ENCODE measurements at places on chromosomes 4 and X. TPM values are rescaled to one million over a fixed set of nuclear protein-coding genes. Genes with fewer than 3 reads are reported as not detected.

DNA sequence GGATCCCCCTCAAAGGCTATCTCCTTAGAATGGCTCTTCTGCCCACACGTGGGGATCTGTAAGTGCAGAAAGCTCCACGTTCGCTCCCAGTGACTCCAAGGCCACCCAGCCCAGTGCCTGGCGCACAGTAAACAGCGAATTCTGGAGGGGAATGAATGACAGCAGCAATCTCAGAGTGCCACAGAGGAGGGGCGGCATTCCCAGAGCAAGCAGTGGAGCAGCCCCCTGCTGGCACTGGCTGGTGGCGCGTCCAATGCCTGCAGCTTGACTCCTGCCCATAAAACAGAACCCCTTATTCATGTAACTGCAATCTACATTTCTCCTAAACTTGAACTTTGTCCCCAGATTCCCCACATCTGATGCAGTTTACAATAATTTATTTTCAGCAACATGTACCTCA is 6.9 kb upstream of the HELT start:
- H3K36me3 ChIP-seq, result no peaks in the 10 kb centered on the region
- H3K4me3 ChIP-seq, result no peak overlapping the region
- H3K4me1 ChIP-seq, result peaks cover 8% of the 10 kb centered on the region
- H3K27ac ChIP-seq, result no peak overlapping the region
- no peak for DNase-seq
- peaks cover 75% of the 10 kb centered on the region for H3K27me3 ChIP-seq

The FGFR3 gene
- 0.14 TPM for total RNA-seq

DNA sequence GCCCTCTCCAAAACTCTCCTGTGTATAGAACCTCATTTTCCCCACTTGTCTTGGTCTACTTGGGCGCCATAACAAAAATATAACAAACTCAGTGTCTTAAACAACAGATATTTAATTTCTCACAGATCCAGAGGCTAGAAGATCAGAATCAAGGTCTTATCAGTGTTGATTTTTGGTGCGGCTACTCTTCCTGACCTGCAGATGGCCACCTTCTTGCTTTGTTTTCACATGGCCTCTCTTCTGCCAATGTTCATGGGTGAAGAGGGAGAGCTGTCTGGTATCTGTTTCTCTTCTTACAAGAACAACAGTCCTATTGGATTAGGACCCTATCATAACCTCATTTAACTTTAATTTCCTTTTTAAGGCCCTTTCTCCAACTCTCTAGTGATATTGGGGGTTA is 177.3 kb downstream of the PABPC4L start:
- no peaks in the 10 kb centered on the region for H3K27me3 ChIP-seq
- no peak overlapping the region for H3K4me3 ChIP-seq
- H3K4me1 ChIP-seq, result no peaks in the 10 kb centered on the region

The USP17L20 gene
- total RNA-seq, result not detected

The CORIN gene
- 0.39 TPM for total RNA-seq

DNA sequence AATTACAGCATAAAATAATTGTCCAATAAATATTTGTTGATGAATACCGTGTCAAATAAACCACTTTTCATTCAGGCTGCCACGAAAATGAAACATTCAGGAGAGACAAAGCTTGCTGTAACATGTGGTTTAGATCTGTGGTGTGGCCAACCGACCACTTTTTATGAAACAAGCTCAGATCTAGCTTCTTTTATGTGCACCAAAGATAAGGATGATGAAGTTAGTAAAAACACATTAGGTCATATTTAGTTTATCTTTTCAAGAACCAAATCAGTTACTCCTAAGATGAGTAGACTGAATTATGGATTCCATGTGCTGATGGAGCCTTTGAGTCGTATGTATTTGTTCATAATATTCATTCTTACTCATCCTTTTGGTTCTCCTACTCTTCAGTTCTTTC is 35.8 kb downstream of the STOX2 start:
- no peaks in the 10 kb centered on the region for H3K36me3 ChIP-seq
- H3K27ac ChIP-seq, result no peak overlapping the region
- no peak overlapping the region for H3K4me3 ChIP-seq
- no peak for DNase-seq
- H3K4me1 ChIP-seq, result no peaks in the 10 kb centered on the region
- H3K27me3 ChIP-seq, result peaks cover 15% of the 10 kb centered on the region

DNA sequence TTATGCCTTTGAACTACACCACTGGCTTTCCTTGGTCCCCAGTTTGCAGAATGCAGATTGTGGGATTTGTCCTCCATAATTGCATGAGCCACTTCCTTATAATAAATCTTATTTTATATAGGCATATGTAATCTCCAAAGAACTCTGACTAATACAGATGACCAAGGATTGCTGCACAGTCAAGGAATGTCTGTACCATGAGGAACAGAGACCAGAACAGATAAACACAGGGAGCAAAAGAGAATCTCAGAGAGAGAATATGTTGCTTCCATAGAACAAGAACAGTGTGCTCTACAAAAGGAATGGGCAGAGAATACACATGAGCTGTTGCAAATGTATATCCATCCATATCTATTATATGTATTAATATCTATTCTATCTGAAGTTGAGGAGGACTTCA is 111.1 kb downstream of the ADRA2C start:
- DNase-seq, result no peak
- peaks cover 55% of the 10 kb centered on the region for H3K27me3 ChIP-seq

- H3K4me1 ChIP-seq, result no peaks in the 10 kb centered on the region
- H3K27ac ChIP-seq, result no peak overlapping the region
- H3K27me3 ChIP-seq, result no peaks in the 10 kb centered on the region
- DNase-seq, result no peak
- no peaks in the 10 kb centered on the region for H3K36me3 ChIP-seq
Measured at GRCh38 chr4:157808796-157809383, 363.9 kb downstream of the GASK1B start.

The FUNDC1 gene
- total RNA-seq, result 12.6 TPM

DNA sequence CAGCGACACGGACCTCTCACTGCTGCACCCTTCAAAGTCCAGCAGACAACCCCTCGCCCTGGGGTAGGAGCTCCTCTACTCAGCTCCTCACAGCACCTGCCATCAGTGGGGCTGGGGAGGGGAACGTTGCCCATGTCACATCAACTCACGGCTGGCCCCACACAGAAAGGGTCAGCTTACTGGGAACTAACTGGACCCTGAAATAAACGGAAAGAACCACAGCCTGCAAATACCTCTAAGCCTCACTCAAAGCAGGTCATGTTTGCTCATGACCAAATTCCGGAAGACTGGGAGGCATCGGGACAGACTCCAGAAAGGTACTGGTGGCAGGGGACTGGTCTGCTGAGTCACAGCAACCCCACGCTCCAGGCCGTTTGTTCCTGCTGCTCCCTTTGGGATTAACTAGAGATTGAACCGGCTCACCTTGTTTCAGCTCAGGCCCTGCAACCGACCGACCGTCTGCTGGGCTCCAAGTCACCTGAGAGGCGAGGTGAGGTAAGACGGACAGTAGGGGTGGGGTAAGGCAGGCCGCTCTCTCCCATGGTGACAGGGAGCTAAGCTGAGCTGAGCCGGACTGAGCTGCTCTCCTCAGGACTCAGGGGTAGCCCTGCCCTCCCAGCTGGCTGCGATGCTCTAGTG is 5.6 kb downstream of the G6PD start:
- no peaks in the 10 kb centered on the region for H3K27me3 ChIP-seq
- no peak for DNase-seq
- H3K4me3 ChIP-seq, result no peak overlapping the region
- peaks cover 1% of the 10 kb centered on the region for H3K36me3 ChIP-seq
- peak overlapping the region; percentile 42 for H3K27ac ChIP-seq

GRCh38 chr4:110449947-110450346 is 26.0 kb upstream of the ENPEP start:
- peaks cover 4% of the 10 kb centered on the region for H3K27me3 ChIP-seq
- H3K27ac ChIP-seq, result no peak overlapping the region
- H3K4me1 ChIP-seq, result no peaks in the 10 kb centered on the region
- no peaks in the 10 kb centered on the region for H3K36me3 ChIP-seq
- no peak for DNase-seq
- H3K4me3 ChIP-seq, result no peak overlapping the region

GRCh38 chrX:10591363-10592335 is 28.7 kb downstream of the MID1 start:
- H3K36me3 ChIP-seq, result no peaks in the 10 kb centered on the region
- no peak overlapping the region for H3K4me3 ChIP-seq
- H3K4me1 ChIP-seq, result no peaks in the 10 kb centered on the region
- H3K27ac ChIP-seq, result no peak overlapping the region

DNA sequence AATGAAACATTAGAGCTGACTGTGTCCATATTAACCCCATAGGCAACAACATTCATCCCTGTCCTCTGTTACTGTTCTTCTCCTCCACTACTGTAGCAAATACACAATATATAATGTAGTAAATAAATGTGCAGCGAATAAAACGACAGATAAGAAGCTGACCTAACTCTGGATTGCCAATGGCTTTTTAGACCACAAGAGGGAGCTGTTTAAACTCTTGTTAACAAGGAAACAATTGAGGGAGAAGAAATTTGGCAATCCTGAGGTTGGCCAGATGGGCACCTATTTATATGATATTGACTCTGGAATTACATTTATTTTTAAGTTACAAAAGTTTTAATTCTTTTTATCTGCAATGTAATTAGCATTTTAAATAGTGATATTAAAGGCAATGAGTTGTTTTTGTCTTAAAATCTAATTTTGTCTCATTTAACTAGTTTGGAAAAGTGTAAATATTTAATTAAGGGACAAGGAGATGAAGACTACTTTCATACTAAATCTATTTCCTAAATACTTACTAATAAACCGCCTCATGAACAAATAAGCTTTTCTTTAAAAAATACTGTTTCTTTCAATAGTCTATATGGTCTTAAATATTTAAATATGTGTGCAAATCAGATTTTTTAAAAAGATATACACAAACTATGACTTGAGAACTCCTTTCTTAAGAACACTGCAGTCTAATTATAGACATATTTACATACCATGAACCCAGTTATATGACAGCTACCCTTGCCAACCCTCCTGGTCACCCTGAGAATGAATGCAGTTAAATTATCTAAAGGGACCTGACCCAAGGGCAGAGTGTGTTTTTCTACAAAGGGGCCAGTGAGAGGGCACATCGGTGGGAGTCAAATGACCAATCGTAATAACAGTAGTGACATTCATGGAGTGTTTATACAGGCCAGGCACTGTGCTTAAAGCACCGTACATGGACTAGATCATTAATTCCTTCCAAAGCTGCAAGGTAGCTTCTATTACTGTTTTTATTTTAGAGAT is 52.9 kb upstream of the HPF1 start:
- no peak overlapping the region for H3K4me3 ChIP-seq
- H3K4me1 ChIP-seq, result no peaks in the 10 kb centered on the region
- H3K27me3 ChIP-seq, result peaks cover 3% of the 10 kb centered on the region
- H3K27ac ChIP-seq, result no peak overlapping the region
- H3K36me3 ChIP-seq, result no peaks in the 10 kb centered on the region
- DNase-seq, result no peak

- H3K36me3 ChIP-seq, result no peaks in the 10 kb centered on the region
- DNase-seq, result no peak
- no peak overlapping the region for H3K4me3 ChIP-seq
- no peak overlapping the region for H3K27ac ChIP-seq
- H3K27me3 ChIP-seq, result no peaks in the 10 kb centered on the region
Measured at GRCh38 chr4:161702287-161702686, 461.5 kb downstream of the FSTL5 start.

GRCh38 chr4:24195991-24196736 is 306.3 kb upstream of the PPARGC1A start:
- H3K4me1 ChIP-seq, result no peaks in the 10 kb centered on the region
- no peak overlapping the region for H3K4me3 ChIP-seq
- H3K27ac ChIP-seq, result no peak overlapping the region
- DNase-seq, result no peak
- no peaks in the 10 kb centered on the region for H3K36me3 ChIP-seq

DNA sequence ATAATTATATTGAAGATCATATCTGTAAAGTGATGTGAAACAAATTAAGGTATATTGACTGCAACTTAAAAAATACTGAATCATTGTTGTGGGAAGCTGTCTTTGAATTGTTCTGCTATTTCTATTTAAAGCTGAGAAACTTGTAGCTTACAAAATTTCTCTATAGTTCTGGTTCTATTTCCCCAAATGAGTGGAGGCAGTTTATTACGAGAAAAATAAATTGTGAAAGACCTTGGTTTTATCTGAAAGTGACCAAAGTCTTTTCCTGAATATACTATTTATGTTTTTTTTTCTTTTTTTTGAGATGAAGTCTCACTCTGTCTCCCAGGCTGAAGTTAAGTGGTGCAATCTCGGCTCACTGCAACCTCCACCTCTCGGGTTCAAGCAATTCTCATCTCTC is 165.4 kb downstream of the SH3BGRL start:
- H3K36me3 ChIP-seq, result no peaks in the 10 kb centered on the region
- H3K27ac ChIP-seq, result no peak overlapping the region
- no peak overlapping the region for H3K4me3 ChIP-seq
- no peaks in the 10 kb centered on the region for H3K4me1 ChIP-seq
- H3K27me3 ChIP-seq, result no peaks in the 10 kb centered on the region

GRCh38 chr4:109011241-109012026 is 248.6 kb upstream of the ETNPPL start:
- no peaks in the 10 kb centered on the region for H3K36me3 ChIP-seq
- no peaks in the 10 kb centered on the region for H3K4me1 ChIP-seq
- DNase-seq, result no peak
- no peak overlapping the region for H3K4me3 ChIP-seq

The ENPEP gene
- 0.58 TPM for total RNA-seq

DNA sequence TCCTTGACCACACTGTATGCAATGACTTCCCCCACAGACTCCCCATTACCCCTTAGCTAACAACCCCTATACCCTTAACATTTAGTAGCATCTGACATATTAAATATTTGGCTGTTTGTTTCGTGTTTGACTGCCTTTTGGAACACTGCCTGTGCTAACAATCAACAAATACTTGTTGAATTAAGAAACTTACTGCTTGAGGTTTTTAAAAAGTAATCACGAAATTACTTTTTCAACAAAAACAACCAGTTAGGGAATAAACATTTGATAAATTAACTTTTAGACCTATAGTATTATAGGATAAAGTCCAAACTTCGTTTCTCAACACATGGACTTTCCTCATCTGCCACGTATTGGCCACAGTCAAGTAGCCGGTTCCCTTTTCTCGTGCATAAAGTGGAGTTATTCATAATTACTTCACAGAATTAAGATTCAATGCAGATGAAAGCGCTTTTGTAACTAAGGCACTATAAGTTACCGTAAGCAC is 555 bp upstream of the ELMOD2 start:
- H3K36me3 ChIP-seq, result peaks cover 12% of the 10 kb centered on the region
- peaks cover 4% of the 10 kb centered on the region for H3K27me3 ChIP-seq
- H3K27ac ChIP-seq, result no peak overlapping the region

DNA sequence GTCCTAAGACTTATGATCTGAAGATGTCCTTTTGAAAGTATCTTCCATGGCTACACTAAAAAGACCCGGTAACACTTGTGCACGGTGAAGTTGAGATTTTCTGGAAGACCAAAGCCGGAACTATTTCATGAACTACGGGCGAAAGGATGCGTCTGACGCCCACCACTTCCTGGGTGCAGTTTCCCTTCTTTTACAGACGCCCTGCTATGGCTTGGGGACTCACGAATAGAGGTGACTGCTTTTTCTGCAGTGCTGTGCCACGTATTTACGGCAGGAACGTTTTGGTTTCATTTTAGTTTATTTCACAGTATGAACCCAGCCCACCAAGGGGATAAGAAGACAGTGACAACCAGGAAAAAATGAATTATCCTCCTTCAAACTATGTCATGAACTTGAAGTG is 180.4 kb downstream of the AFAP1 start:
- peak overlapping the region; percentile 92 for H3K27ac ChIP-seq
- no peak for DNase-seq
- H3K36me3 ChIP-seq, result no peaks in the 10 kb centered on the region
- no peaks in the 10 kb centered on the region for H3K27me3 ChIP-seq

All from activated naive CD8-positive, alpha-beta T cell treated with anti-CD3 and anti-CD28 coated beads, Interleukin-2, amount 10 ng/mL, durations not matched to agents 7 days and 5 days (primary cell).